ENCODE measurements at places on chromosomes 2 and 18.

DNA sequence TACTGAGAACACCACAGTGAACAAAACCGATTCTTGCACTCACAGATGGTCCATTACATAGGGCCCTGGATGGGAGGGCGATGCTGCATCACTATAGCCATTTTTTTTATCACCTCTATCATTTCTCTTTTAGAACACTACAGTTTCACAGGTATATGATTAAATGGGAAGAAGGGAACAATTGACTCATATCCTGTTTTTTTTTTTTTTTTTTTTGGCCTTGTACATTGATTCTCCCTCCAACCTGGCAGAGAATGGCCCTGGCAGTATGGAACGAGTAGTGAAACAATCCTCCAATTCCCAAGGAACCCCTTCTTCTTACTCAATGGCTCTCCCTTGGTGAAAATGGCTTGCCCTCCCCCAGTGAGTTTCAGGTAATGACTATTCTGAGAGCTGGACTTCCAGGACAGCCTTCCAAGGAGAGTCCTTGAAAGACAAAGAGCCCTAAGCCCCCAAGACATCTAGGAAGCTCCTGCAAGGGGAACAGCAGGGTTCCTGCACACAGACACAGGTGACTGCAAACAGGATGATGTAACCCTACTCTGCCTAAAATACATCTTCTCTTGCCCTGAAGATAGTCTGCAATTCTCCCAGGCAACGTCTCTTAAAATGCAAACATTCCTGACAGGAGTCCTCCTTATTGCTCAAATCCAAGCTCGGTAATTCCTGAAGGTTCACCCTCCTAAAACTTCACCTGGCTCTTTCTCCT lies 405.4 kb downstream of the SETBP1 start:
- no peak for DNase-seq

DNA sequence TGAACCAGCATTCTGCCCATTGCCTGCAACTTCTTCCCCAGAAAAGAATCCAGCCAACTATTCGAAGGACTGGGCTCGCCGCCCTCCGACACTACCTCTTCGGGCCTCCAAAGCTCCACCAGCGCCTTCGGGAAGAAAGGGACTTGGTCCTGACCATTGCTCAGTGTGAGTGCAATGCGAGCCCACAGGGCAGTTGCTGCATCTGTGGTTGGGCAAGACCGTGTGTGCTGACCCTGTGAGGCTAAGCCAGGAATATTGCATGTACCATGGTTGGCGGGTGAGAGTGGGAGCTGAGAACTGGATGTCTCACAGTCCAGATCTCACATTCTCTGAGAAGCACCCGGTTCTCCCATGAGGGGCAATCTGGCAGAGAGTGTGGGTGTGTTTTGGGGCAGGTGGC lies 16.5 kb downstream of the ELMOD3 start:
- DNase-seq: no peak

DNA sequence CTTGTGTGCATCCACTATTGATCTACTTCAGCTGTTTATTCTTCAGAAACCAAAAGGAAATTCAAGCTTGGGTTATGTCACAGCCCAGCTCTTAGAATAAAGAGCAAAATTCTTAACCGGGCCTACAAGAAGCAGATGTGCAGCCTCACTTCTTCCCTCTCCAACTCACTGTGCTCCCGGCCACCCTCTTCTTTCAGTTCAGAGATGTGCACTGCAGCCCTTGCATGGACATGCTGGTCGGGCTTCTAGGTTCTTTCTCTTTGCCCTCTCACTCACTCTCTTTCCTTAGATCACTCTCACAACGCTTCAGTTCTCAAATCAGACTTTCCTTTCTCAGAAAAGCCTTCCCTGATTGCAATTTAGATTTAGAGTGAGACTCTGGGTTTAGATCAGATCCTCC lies 104.1 kb downstream of the CHN1 start:
- DNase-seq: no peak

DNA sequence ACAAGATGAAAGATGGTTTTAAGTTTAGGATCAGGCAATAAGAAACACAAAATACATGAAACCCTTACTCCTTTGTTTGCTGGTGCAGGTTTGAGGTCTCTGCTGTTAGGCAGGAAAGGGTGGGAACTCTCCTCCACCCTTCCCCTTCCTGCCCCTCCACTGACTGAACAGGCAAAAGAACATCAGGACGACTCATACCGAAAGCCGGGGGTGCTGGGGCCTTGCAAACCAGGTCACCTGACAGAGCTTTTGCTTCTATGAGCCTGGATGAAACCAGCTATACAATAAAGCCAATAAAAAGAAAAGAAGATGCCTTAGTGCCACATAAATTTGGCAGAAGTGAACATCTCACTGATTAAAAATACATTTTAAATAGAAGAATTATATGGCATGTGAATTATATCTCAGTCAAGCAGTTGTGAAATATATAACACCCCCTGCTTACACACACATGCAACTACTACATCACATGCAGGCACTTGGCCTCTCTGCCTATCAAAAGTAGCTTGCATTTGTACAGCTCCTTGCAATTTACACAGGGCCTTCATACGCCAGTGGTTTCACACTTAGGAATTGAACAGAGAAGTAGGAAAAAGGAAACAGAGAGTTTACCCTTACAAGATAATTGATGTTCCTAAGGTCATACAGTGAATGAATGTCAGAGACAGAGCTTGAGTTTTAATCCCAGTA lies 215.1 kb upstream of the TRIB2 start:
- no peak for DNase-seq

- DNase-seq: peak; percentile 80
Measured at GRCh38 chr18:12652861-12653401, 5.0 kb downstream of the SPIRE1 start.

DNA sequence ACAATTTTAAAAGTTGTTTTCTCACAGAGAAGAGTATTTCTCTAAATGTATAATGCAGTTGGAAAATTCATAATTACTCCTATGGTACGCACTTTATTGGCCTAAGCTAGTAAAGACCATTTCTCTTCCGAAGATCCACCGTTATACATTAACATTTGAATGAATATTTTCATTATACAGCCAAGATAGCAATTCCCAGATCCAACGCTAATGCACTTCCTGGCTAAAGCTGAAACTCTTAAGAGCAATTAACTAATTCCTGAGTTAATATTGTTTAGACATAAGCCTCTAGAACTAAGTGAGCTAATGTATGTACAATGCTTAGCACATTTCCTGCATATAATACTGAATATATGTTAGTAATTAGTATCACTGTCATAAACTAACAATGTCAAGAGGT lies 56.2 kb downstream of the PDK1 start:
- DNase-seq: no peak

DNA sequence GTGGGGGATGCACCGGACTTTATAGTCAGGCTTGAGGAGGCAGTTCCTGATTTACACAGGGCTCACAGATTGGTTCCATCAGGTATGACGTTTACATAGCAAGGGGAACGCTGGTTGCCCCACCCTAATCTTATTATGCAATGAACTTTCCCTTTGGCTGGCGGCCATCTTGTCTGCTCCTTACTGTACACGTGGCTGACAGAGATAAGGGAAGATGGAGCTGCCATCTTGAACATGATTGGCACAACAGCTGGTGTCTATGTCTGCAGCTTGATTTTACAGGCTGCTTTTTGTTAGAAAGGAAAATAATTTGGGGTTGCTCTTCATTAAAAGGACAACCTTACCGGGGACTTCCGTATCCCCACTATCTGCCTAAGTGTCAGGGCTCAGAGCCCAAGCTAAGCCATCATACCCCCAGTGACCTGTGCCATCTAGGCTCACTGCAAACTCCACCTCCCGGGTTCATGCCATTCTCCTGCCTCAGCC lies 33.5 kb upstream of the ATG16L1 start:
- DNase-seq: no peak

GRCh38 chr2:223121283-223121682 lies 69.3 kb downstream of the KCNE4 start:
- no peak for DNase-seq

- peak; percentile 63 for DNase-seq
Measured at GRCh38 chr18:741931-742512, 29.6 kb upstream of the ENOSF1 start.

- no peak for DNase-seq
Measured at GRCh38 chr2:237270520-237270919, 143.4 kb downstream of the COL6A3 start.

DNA sequence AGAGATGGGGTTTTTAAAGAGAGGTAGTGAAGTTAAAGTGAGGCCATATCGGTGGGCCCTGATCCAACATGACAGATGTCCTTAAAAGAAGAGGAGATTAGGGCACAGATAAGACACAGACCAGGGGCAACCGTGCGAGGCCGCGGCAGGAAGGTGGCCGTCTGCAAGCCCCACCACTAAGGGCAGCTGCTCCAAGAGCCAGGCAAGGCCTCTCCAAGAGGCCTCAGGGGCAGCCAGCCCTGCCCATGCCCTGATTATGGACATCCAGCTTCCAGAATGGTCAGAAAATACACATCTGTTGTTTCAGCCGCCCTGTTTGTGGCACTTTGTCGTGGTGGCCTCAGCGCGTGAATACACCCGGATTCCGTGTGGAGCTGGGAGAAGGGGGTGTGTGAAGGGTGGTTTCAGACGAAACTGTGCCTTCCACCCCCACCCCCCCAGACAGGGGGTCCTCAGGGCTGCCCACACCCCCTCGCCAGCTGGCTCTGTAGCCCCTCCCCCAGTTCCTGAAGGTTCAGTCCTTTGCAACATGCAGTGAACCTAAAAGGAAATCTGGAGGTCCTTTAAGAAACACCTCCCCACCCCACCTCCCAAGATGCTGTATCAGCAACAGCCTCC lies 74.1 kb upstream of the SMAD7 start:
- no peak for DNase-seq

- peak; percentile 47 for DNase-seq
Measured at GRCh38 chr2:234496055-234496834, 636 bp downstream of the ARL4C start.

DNA sequence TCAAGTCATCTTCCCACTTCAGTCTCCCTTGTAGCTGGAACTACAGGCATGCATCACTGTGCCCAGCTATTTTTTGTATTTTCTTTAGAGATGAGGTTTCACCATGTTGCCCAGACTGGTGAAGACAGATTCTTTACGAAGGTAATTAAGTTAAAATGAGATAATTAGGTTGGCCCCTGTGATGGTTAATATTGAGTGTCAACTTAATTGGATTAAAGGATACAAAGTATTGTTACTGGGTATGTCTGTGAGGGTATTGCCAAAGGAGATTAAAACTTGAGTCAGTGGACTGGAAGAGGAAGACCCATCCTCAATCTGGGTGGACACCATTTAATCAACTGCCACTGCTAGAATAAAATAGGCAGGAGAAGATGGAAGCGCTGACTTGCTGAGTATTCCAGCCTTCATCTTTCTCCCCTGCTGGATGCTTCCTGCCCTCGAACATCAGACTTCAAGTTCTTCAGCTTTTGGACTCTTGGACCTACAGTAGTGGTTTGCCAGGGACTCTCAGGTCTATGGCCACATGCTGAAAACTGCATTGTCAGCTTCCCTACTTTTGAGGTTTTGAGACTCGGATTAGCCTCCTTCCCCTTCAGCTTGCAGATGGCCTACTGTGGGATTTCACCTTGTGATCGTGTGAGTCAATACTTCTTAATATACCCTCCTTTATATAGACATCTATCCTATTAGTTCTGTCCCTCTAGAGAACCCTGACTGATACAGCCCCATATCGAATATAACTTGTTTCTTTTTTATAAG lies 269.1 kb downstream of the TMX3 start:
- DNase-seq: no peak

DNA sequence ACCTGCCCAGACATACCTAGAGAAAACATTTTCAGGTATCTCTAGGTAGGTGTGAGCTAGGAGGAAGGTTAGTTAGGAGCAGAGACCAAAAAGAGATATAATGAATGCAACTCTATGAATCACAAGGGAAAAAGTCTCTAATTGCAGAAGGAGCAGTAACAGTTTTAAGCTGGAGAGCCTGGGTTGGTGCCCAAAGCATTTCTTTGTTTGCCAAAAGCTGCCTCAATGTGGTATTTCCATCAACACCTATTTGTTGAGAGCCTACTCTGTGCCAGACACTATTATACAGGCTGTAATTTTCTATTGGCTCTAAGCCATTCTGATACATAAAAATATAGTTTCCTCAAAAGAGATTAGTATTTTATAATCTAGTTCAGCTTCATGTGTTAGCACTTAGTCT lies 141.6 kb downstream of the UBE2E3 start:
- DNase-seq: no peak

GRCh38 chr2:142670362-142670761 lies 207.1 kb upstream of the KYNU start:
- DNase-seq: no peak

GRCh38 chr2:128585706-128586105 lies 267.0 kb upstream of the HS6ST1 start:
- peak; percentile 72 for DNase-seq

DNA sequence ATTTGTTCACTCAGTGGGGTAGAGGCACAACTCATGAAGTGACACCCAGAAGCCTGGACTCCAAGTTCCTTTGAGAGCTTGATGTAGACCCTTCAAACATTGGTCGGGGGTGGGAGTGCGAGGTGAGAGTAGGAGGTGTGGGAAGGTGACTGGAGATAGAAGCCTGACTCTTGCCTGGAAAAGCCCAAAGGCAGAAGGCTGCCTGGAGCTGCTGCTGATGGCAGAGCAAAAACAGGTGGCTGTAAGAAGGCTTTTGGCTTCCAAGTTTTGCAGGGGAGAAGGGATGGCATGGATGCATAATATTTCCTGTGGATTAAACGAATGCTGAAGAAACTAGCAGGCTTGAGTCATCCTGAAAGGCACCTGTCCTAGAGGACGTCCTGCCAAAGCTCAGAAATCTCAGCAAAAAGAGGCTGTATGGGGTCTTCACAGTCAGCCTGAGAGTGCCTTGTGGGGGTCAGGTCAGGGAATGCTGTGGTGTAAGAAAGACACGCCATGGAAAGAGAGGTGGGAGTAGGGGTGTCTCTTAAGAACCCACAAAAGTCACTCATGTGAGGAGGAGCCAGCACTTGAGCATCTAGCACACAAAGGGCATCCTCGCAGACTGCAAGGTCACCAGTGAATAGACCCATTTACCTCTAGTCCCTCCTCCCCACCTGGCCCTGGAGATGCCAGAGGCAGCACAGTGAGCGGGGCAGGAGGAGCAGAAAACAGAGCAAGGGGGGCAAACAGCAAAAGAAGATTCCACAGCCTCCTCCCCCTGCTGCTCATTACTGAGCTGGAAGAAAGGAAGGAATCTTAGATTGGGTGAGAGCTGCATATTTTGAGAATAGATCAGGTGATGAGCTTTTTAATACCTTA lies 37.5 kb downstream of the FASTKD2 start:
- no peak for DNase-seq

GRCh38 chr2:45935791-45936622 lies 284.5 kb downstream of the PRKCE start:
- DNase-seq: peak; percentile 97

DNA sequence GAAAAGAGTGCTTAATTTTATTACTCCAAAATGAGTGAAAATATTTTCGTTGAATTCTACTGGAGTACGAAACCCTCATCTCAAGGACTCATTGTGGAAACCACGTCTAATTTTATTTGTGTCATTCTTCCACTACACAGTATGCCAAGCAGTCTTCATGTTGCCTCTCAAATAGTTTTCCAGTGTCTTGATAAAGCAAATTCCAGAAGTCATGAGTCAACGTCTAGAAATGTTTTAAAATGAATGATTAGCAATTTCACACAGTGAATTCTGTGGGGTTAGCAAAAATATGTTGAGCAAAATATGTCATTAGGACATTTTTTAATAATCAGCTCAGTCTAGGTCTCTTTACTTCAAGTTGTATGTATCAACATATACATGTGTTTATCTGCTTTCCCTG lies 865.5 kb downstream of the DSC3 start:
- DNase-seq: peak; percentile 41

GRCh38 chr2:46779447-46779941 lies 136.1 kb downstream of the MCFD2 start:
- peak; percentile 6 for DNase-seq

- no peak for DNase-seq
Measured at GRCh38 chr2:201261906-201262305, 1.6 kb downstream of the CASP8 start.

- DNase-seq: no peak
Measured at GRCh38 chr2:72112981-72113846, 34.4 kb downstream of the CYP26B1 start.

Data from mesenchymal stem cell (in vitro differentiated cells and primary cell).